Skeletal muscle cell (primary cell): ENCODE measurements at places on chromosomes 6 and 20.

DNA sequence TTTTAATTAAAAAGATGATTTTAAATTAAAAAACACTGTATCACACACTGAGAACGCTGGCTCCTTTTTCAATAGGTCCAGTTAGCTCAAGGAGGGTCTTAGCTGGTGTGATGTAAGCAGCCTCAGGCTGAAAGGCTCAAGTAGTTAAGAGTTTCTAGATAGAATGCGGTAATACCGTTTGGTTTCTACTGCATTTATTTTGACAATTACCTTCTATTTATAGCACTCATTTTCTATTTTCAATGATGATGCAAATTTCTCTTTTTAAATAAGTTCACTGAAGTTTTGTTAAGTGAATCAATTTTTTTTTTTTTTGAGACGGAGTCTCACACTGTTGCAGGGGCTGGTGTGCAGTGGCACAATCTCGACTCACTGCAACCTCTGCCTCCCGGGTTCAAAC lies 87.1 kb downstream of the PREX1 start:
- no peak for DNase-seq

DNA sequence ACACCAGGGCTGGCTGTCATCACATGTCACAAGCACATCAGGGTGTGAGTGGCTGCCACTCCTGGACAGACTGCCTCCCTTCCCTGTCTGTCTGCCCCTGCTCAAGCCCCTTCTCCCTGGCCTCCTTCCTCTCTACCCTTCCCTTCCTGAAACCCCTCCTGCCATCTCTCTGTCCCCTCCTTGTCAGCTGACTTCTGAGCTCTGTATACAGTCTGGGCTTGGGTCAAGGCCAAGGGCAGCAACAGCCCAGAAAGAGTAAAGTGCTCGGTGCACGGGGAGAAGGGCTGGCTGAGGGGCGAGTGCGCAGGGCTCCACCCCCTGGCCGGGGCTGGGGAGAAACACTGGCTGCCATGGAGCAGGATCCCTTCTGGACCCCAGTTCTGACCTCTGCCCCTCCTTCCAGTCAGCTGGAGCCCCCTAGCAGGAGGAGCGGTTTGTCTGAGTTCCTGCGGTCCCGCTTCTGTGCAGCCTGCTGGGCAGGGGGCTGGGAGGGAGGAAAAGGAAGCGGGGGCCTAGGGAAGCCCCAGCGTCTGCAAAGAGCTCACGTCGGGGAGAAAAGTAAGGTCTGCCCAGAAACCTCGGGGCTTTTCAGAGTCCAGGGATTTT lies 2.0 kb downstream of the LKAAEAR1 start:
- DNase-seq, result no peak

DNA sequence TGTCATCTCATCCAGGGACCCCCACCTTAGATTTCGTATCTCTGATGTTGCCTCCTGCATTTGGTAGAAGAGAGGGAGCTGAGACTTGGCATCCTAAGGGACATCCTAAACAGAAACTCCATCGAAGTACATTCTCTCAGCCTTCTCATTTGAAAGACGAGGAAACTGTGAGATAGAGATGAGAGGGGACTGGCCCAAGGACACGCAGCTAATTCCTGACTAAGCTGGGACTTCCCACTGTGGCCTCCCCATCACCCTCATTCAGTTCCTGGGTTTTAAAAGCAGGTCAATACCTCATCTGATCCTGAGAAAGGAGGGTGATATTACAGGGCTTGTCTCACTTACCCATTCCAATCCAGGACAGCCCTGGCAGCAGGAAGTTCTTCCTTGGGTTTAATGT lies 855 bp upstream of the WFDC5 start:
- DNase-seq, result no peak

GRCh38 chr6:170416959-170417606 lies 110.5 kb downstream of the FAM120B start:
- no peak for DNase-seq

DNA sequence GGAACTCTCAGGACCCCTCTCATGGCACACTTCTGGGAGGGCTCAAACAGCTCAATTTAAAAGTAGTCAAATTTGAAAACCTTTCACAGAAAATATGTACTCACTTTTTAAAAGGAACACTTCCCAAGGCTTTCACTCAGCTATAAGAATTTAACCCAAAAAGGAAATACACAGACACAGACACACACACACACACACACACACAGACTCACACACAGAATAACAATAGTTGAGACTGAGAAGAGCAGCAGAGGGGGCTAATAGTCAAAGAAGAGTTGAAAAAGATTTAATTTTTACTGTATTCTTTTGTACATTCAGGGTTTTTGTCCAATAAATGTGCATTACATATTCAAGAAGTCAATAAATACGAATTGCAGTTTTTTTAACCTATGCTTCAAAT lies 211.4 kb downstream of the HACE1 start:
- no peak for DNase-seq

GRCh38 chr6:112478036-112478435 lies 130.9 kb downstream of the RFPL4B start:
- no peak for DNase-seq

DNA sequence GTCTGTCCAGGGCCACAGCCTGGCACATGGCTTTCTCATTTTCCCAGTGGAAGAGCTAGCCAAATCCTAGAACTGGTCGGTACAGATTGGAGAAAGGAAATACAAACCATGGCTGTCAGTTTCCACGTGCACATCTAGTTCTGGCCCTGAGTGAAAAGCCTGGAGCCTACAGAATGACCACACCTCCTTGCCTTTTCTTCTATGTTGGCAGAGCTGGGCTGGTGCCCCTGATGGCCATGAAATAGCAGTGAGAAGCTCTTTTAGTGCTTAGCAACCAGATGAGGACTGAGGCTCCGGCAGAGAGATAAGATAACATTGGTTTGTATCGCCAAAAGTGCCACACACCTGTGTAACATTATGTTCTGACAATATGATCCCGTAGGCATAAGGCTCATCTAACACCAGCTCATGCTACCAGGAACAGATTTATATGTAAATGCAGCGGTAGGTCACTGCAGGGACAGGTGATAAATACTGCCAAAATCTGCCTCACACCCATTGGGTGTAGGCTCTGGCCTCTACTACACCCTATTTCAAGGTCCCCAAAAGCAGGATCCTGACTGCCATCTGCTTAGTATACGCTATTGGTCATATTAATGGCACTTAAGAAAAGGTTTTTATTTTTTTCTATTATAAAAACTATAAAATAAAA lies 39.9 kb upstream of the TBC1D7 start:
- DNase-seq, result no peak

DNA sequence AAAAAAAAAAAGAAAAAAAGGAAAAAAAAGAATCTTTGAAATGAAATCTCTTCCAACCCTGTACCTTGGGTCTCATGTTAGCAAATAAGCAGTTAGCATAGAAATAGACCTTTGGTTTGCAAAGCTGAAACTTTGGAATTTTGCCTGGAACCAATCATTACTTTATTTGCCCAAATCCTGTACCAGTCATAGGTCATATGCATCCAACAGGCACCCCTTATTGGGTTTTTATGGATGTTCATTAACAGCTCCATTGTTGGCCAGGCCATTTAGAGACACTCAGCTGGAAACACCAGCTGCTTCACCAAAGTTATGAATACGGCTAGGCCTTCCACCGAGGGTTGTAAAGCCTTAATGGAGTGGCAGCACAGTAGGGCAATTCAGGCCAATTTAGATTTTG lies 53.0 kb downstream of the ALDH8A1 start:
- no peak for DNase-seq

DNA sequence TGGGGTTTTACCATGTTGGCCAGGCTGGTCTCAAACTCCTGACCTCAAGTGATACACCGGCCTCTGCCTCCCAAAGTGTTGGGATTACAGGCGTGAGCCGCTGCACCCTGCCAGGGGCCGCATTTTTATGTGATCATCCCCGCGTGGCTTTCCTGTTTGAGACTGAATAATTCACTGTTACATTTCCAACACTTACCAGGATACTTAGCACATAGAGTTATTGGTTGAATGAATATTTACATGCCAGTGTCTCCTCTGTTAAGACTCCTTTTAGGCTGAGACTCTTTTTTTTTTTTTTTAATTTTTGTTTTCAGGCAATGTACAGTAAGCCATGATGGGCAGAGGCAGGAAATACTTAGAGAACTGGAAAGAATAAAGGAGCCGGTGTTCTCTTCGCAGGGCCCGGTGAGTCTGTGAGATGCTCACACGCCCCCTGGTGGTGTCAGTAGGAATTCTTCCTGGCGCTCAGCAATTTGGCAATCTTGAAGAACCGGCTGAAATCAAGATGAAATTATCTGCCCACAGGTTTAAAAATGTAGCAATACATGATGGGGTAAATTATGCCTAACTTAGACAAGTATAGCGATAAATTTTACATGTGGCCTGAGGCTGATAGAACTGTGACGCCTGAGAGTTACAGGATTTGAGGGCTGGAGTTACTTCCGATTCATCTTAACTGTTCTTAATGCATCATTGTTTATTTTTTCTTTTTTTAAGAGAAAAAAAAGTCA lies 7.6 kb upstream of the RNF114 start:
- DNase-seq, result peak; percentile 53

GRCh38 chr6:85449818-85450759 lies at the start of gene NT5E:
Gene NT5E (plus strand): TSS chr6:85450083. CDS start chr6:85450140, 57 bp downstream.
- no peak for DNase-seq

DNA sequence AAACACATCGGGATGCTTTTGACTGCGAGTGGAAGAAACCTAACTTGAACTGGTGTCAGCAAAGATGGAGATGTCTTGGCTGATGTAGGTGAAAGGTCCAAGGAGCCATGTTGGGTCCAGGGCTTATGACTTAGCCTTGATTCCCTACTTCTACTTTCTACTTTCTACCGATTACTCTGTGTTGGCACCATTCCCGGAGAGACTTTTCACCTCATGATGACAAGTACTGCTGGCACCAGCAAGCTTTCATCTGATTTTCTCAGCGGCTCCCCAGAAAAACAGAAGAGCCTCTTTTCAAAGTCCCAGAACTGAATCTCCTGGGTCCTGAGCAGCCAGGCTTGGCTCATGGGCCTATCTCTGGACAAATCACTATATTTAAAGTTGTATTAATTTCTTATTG lies 4.9 kb upstream of the EDN3 start:
- DNase-seq, result no peak

DNA sequence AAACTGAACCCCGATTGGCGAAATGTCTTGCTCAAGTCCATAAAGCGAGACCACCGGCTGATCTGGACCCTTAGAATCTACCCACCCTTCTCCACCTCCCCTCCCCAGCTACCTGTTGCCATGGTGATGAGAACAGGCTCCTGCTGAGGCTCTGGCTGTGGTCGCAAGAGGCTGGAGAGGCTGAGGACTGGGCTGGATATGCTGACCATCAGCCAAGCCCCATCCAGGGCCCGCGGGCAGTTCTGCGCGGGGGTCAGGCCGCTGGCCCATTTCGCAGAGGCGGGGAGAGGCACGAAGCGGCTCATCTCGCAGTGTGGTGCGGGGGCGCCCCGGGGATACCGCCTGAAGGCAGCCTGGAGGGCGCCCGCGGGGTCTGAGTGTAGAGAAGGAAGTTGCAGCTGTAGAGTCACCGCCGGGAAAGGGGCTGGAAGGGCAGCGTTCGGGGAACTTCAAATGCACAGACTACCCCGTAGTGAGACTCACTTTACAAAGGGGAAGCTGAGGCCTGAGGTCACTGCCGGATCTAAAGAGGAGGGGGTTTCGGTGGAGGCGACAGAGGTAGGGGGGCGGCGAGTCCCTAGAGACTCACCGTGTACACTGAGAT lies 671 bp downstream of the TAPBP start:
- DNase-seq, result no peak

- DNase-seq, result no peak
Measured at GRCh38 chr6:152206072-152206818, 398.8 kb downstream of the ESR1 start.

DNA sequence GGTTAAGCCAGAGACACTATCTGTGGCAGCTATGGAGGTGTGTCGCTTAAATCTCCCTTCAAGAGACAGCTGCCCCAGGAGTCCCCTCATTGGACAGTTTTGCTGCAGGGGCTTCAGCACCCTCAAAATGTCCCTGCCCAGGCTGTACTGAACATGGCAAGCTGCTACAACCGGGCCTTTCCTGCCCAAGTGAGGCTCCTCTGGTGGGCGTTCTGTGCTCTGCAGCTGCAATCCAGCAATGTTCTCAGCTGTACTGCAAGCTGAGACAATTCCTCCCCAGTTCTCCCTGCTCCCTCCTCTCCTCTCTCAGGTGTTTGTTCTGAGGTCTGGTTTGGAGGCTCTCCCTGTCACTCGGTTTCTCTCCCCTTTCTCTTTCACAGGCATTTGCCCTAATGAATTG lies 190.8 kb upstream of the LAMP5 start:
- DNase-seq, result no peak

DNA sequence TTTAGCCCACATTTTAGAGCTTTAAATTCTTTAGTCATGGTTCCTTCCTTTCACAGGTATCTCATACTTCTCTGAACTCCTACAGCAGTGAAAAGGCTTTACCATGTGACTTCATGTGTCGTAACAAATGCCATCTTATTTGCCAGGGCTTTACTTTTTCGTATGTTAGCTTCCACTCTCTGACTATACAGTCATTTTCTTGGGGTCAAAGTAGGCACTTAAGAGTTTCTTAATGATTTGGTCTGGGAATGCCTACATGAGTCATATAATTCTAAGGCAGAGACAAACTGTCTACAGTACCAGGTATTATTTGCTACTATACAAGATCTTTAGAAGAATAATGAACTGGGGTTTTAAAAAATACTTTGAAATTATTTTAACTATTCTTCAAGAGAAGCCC lies 15.0 kb downstream of the RAB23 start:
- DNase-seq, result peak; percentile 36

DNA sequence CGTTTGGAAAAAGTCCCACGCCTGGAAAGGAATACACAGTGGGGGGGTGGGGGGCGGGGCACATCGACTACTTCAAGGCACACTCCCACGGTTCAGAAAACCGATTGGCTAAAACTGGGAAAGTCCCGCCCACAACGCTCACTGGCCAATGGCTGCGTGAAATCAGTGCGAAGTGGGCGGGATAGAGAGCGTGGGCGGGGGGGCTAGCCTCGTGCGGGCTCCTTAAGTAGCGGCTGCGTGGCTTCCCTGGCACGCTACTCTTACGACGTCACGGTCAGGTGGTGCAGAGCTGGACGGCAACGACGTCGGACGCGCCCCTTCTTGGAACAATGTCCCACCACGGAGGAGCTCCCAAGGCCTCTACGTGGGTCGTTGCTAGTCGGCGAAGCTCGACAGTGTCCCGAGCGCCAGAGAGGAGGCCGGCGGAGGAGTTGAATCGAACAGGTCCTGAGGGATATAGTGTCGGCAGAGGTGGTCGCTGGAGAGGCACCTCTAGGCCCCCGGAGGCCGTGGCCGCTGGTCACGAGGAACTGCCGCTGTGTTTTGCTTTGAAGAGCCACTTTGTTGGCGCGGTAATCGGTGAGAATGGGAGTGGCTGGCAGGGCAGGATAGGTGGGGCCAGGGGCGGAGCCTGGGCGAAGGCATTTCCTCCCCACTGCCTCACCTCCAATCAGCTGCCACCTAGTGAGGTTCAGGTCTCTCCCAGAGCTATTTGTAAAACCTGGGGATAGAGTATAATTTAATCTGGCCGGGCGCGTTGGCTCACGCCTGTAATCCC lies at the start of gene DDX43:
Gene DDX43 (plus strand): TSS at position 252 of the 778 bp plus-strand sequence. CDS start 78 bp downstream, at position 330.
- no peak for DNase-seq

DNA sequence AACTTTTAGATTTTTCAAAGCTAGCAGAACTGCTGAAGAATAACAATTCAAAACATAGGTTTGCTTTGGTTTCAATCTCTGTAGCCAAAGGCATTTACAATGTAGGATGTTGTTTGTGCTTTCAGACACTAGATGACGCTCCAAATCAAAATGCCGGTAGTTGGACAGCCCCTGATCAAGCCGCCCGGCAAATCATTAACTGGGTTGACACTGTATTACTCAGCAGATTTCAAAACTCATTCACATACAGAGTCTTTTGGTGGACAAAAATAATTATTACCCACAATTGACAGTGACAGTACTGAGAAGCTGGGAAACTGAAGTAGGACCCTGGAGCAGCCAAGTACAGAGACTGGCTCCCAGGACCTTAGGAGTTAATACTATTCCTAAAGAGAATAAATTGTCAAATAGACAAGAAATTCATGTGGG lies 21.3 kb upstream of the HFE start:
- no peak for DNase-seq
